PC-3 (cell line): ENCODE measurements at places on chromosomes 6 and 20. TPM values are rescaled to one million over a fixed set of nuclear protein-coding genes. Genes with fewer than 3 reads are reported as not detected.

The SOX18 gene
- total RNA-seq, result 1.1 and 1.5 TPM in 2 replicates

The SH3BGRL2 gene
- total RNA-seq, result 3.7 and 3.8 TPM in 2 replicates

The IRF4 gene
- total RNA-seq, result 0.15 TPM in 1 of 2 replicates, not detected in the other

The TGM3 gene
- total RNA-seq, result not detected in 2 replicates

The ERVFRD-1 gene
- not detected in 2 replicates for total RNA-seq

The RIPOR3 gene
- total RNA-seq, result 0.04 TPM in 1 of 2 replicates, not detected in the other

The PACRG gene
- total RNA-seq, result not detected in 2 replicates

The TULP1 gene
- not detected in 2 replicates for total RNA-seq

The OGFRL1 gene
- 5.2 and 6.0 TPM in 2 replicates for total RNA-seq

The OR12D3 gene
- not detected in 2 replicates for total RNA-seq

The PTCRA gene
- total RNA-seq, result not detected in 2 replicates

The EXOC2 gene
- total RNA-seq, result 24.8 and 27.7 TPM in 2 replicates

The NKAIN2 gene
- total RNA-seq, result not detected in 2 replicates

The SNRNP48 gene
- total RNA-seq, result 7.0 and 7.7 TPM in 2 replicates

The C6orf132 gene
- total RNA-seq, result 66.0 and 86.3 TPM in 2 replicates

The HCRTR2 gene
- not detected in 2 replicates for total RNA-seq

The RUNX2 gene
- total RNA-seq, result 3.8 and 7.3 TPM in 2 replicates

The SEMG1 gene
- total RNA-seq, result not detected in 2 replicates

The PRPH2 gene
- not detected in 2 replicates for total RNA-seq

The CGA gene
- not detected in 2 replicates for total RNA-seq
